ENCODE measurements at places on chromosomes 1 and 21.

- DNase-seq: no peak
- no peaks in the 10 kb centered on the region for H3K36me3 ChIP-seq
- no peaks in the 10 kb centered on the region for H3K27me3 ChIP-seq
These were observed 21.1 kb downstream of the FMO5 start for GRCh38 chr1:147204080-147204479.

GRCh38 chr1:72394457-72394856 is 112.1 kb upstream of the NEGR1 start:
- DNase-seq: no peak
- no peaks in the 10 kb centered on the region for H3K36me3 ChIP-seq
- H3K27ac ChIP-seq: no peak overlapping the region
- no peak overlapping the region for H3K4me3 ChIP-seq

- H3K4me3 ChIP-seq: no peak overlapping the region
- DNase-seq: no peak
- H3K27me3 ChIP-seq: no peaks in the 10 kb centered on the region
- peak overlapping the region; percentile 59 for H3K27ac ChIP-seq
- H3K36me3 ChIP-seq: no peaks in the 10 kb centered on the region
These were observed 16.0 kb downstream of the SLC9A1 start for GRCh38 chr1:27138927-27139326.

- no peak for DNase-seq
- no peaks in the 10 kb centered on the region for H3K27me3 ChIP-seq
- H3K4me3 ChIP-seq: no peak overlapping the region
- no peaks in the 10 kb centered on the region for H3K4me1 ChIP-seq
- no peaks in the 10 kb centered on the region for H3K36me3 ChIP-seq
These were observed 7.5 kb upstream of the LORICRIN start for GRCh38 chr1:153251988-153252387.

DNA sequence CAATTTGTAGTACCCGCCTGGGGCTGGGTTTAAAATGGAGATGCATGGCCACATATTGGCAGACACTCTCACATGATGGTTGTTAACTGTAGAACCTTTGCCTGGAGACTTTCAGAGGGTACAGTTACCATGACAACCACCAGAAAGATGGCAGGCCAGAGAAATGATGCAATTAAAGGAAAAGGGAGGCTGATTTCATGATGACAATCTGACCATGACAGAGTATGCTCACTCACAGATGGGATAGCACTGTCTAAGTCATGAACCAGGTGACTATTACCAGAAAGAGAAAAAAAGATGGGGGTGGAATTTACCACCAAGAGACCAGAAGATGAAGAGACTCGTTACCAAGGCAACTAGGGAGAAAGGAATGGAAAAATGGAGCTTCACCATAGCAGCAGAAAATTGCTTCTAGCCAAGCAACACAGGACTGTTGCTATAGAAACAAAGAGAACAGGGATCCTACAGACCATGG is 3.5 kb upstream of the TRIT1 start:
- H3K4me1 ChIP-seq: peaks cover 18% of the 10 kb centered on the region
- no peak for DNase-seq
- H3K36me3 ChIP-seq: no peaks in the 10 kb centered on the region
- H3K4me3 ChIP-seq: no peak overlapping the region
- H3K27me3 ChIP-seq: no peaks in the 10 kb centered on the region

- H3K4me3 ChIP-seq: no peak overlapping the region
- H3K27ac ChIP-seq: no peak overlapping the region
- DNase-seq: no peak
- H3K27me3 ChIP-seq: no peaks in the 10 kb centered on the region
- no peaks in the 10 kb centered on the region for H3K4me1 ChIP-seq
- no peaks in the 10 kb centered on the region for H3K36me3 ChIP-seq
These were observed 64.5 kb upstream of the SPATA6 start for GRCh38 chr1:48536477-48536876.

- no peaks in the 10 kb centered on the region for H3K36me3 ChIP-seq
- no peaks in the 10 kb centered on the region for H3K27me3 ChIP-seq
- no peak for DNase-seq
These were observed 23.0 kb upstream of the DNAJC11 start for GRCh38 chr1:6724517-6725141.

- H3K27me3 ChIP-seq: no peaks in the 10 kb centered on the region
- peak; percentile 5 for DNase-seq
- no peaks in the 10 kb centered on the region for H3K36me3 ChIP-seq
- H3K4me3 ChIP-seq: no peak overlapping the region
These were observed 86.9 kb downstream of the LRRC8D start for GRCh38 chr1:89907727-89908212.

DNA sequence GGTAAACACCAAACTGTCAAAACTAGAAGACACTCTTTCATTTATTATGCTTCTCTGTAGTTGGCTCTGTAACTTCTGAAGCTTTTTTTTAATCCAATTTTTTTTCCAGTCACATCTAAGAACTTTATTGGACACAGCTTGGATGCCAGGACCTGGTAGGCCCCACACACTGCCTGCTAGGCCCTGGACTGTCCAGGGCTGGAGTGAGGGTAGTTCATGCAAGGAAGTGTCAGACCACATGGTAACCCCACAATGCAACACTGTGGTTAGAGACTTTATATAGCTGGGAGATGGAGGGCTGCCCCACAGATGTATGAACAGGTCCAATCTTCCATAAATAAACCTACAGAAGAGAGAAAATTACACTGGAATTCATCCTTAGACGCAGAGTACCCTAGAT is 7.1 kb downstream of the SLC2A1 start:
- no peaks in the 10 kb centered on the region for H3K27me3 ChIP-seq
- no peaks in the 10 kb centered on the region for H3K36me3 ChIP-seq

DNA sequence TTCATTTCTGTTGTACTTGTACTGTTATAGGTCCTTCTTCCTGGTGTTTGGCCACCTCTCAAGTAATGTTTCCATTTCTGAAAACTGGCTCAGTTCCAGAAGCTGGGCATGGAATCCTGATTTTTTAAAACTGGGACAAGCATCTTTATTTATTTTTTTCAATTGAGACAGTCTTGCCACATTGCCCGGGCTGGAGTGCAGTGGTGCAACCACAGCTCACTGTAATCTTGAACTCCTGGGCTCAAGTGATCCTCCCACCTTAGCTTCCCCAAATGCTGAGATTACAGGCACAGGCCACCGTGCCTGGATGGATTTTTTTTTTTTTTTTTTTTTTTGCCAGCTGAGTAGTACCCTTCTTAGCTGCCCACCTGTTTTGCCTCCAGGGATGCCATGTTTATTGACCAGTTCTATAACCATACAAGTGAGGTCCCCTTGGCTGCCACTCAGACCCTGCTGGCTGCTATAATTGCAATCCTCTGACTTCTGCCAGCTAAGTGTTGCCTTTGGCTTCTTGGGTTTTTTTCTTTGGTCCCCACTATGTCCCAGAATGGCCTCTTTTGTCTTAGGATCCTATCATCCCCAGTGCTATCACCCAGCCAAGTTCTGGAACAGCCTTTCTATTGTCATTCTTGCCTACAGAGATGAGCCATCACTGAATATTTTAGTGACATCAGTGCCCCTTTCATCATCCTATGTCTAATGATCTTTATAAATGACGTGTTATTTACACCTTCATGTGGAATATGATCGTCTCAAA is 3.9 kb upstream of the DIP2A start:
- no peak for DNase-seq
- no peak overlapping the region for H3K4me3 ChIP-seq
- H3K27me3 ChIP-seq: no peaks in the 10 kb centered on the region
- no peaks in the 10 kb centered on the region for H3K36me3 ChIP-seq
- H3K4me1 ChIP-seq: peaks cover 42% of the 10 kb centered on the region
- H3K27ac ChIP-seq: no peak overlapping the region

GRCh38 chr1:33721301-33721815 is 142.5 kb upstream of the HMGB4 start:
- no peak overlapping the region for H3K4me3 ChIP-seq
- H3K27me3 ChIP-seq: no peaks in the 10 kb centered on the region
- peak; percentile 67 for DNase-seq
- H3K27ac ChIP-seq: no peak overlapping the region

GRCh38 chr1:227895828-227896685 is 51.7 kb downstream of the WNT9A start:
- no peaks in the 10 kb centered on the region for H3K36me3 ChIP-seq
- H3K4me3 ChIP-seq: no peak overlapping the region
- peak; percentile 80 for DNase-seq
- no peak overlapping the region for H3K27ac ChIP-seq

GRCh38 chr1:89637496-89637895 is 4.6 kb downstream of the LRRC8C start:
- no peaks in the 10 kb centered on the region for H3K27me3 ChIP-seq
- no peak overlapping the region for H3K27ac ChIP-seq
- H3K4me1 ChIP-seq: peaks cover 2% of the 10 kb centered on the region
- H3K36me3 ChIP-seq: no peaks in the 10 kb centered on the region
- no peak overlapping the region for H3K4me3 ChIP-seq

GRCh38 chr1:226708342-226708780 is 30.7 kb downstream of the ITPKB start:
- H3K27me3 ChIP-seq: no peaks in the 10 kb centered on the region
- no peak for DNase-seq
- no peak overlapping the region for H3K4me3 ChIP-seq
- H3K36me3 ChIP-seq: no peaks in the 10 kb centered on the region
- peaks cover 79% of the 10 kb centered on the region for H3K4me1 ChIP-seq

- H3K27me3 ChIP-seq: no peaks in the 10 kb centered on the region
- H3K4me1 ChIP-seq: peaks cover 14% of the 10 kb centered on the region
- no peak overlapping the region for H3K4me3 ChIP-seq
- peak overlapping the region; percentile 20 for H3K27ac ChIP-seq
- H3K36me3 ChIP-seq: no peaks in the 10 kb centered on the region
These were observed 119.0 kb downstream of the ROR1 start for GRCh38 chr1:63892632-63893395.

DNA sequence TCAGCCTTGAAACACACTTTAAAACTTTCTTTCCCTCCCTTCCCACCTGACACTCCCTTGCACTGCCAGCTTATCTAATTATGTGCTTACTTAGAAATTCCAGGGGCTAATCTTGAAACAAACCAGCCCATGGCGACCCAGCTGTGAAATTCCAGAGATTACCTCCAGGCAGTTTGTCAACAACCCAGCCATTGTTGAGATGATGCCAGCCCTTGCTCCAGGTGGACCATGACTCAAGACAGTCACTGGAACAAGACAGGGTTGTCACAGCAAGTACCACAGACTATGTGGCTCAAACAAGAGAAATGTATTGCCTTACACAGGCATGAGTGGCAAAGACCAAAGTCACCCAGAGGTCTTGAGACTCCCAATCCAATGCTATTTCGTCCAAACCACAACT is 7.9 kb downstream of the FYB2 start:
- peaks cover 4% of the 10 kb centered on the region for H3K4me1 ChIP-seq
- no peak overlapping the region for H3K4me3 ChIP-seq
- H3K27me3 ChIP-seq: no peaks in the 10 kb centered on the region
- H3K36me3 ChIP-seq: no peaks in the 10 kb centered on the region

DNA sequence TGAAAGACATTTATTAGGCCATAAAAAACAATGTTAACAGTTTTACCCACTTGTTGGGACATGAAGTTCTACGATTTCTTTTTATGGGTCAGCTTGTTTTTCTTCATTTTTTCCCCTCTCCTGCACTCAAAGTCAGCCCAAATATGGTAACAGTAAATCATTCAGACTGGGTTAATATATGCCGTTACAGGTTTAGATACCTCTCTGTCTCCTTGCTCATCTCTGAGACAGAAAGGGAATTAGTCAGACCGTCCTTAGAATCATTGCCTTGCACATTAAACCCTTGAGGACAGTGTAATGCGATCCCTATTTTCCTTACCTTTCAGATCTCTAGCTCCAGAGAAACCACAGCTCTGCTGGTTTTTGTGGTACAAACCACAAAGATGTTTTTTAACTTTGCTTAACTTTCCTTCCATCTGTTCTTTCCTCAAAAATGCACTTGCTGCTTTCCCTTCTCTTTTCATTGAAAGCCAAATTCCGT is 613.3 kb downstream of the PLPP3 start:
- peak overlapping the region; percentile 60 for H3K27ac ChIP-seq
- no peak for DNase-seq
- H3K4me3 ChIP-seq: no peak overlapping the region
- H3K36me3 ChIP-seq: no peaks in the 10 kb centered on the region

DNA sequence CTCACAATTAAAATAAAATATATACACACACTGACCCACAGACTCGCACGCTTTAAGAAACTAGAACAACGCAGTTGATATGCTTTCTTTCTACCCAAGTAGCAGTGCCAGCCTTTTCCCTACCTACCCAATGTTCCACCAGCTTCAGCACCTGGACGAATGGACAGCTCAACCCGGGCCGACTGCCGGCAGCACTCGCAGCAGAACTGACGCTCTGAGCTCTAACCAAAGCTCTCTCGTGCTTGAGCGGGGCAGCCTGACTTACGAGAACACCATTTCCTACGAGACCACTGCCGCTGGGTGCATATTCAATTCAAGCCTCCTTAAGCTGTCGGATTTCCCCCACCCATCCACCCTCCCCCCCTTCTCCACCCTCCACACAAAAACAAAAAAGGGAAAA is 127.4 kb upstream of the DPYD start:
- peaks cover 29% of the 10 kb centered on the region for H3K4me1 ChIP-seq
- H3K27me3 ChIP-seq: peaks cover 8% of the 10 kb centered on the region
- no peak for DNase-seq
- no peaks in the 10 kb centered on the region for H3K36me3 ChIP-seq
- H3K27ac ChIP-seq: no peak overlapping the region
- H3K4me3 ChIP-seq: no peak overlapping the region

DNA sequence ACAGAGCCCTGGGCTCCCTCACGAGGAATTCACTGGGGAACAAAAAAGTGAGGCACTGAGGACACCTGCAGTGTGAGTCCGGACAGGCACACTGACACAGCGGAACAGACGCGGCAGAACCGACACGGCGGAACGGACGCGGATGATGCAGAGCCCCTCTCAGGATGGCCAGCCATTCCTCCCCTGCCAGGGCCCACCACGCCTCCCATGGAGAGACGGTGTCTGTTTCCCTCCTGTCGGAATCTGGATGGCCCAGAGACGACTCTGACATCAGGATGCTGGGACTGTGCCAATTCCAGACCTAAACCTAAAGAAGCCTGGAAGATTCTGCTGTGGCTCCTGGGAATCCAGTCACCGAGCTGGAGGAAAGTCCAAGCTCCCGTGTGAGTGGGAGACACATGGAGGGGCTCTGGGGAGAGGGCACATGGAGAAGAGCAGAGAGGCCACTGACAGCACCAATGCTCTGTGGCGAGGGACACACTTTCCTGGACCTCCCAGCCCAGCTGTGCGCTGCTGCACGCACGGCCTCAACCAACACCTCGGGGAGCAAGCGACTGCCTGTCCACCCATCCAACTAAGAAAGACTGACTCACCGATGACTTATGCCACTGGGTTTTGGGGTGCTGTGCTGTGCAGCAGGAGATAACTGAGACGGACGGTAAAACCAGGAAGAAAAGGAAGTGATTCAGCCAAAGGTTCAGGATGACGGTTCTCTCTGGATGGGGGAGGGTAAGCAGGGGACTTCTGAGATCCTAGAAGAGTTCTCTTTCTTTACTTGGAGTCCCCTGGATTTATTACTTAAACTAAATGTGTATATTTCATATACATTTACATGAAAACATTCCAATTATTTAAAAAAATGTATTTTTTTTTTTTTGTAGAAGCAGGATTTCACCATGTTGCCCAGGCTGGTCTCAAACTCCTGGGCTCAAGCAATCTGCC is 23.3 kb downstream of the ZBTB17 start:
- no peak overlapping the region for H3K4me3 ChIP-seq
- peak overlapping the region; percentile 96 for H3K27ac ChIP-seq
- H3K4me1 ChIP-seq: peaks cover 79% of the 10 kb centered on the region

DNA sequence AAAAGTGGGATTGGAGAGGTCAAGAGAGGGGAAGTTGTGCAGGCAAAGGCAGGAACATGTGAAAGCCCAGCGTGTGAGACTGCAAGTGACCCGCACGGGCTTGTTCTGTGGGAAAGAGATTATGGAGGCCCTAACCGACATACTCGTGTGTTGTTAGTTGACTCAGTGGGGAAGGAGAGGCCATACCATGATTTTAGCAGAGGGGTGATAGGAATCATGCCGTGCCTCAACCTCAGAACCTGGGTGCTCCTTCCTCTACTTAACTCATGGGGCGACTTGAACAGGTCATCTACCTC is 19.3 kb downstream of the PGLYRP3 start:
- H3K4me1 ChIP-seq: peaks cover 5% of the 10 kb centered on the region
- H3K27ac ChIP-seq: peak overlapping the region; percentile 14
- no peaks in the 10 kb centered on the region for H3K27me3 ChIP-seq
- no peak overlapping the region for H3K4me3 ChIP-seq
- H3K36me3 ChIP-seq: no peaks in the 10 kb centered on the region

Data from vagina (tissue), 2 donors.